ENCODE measurements at places on chromosomes 7 and 10.

DNA sequence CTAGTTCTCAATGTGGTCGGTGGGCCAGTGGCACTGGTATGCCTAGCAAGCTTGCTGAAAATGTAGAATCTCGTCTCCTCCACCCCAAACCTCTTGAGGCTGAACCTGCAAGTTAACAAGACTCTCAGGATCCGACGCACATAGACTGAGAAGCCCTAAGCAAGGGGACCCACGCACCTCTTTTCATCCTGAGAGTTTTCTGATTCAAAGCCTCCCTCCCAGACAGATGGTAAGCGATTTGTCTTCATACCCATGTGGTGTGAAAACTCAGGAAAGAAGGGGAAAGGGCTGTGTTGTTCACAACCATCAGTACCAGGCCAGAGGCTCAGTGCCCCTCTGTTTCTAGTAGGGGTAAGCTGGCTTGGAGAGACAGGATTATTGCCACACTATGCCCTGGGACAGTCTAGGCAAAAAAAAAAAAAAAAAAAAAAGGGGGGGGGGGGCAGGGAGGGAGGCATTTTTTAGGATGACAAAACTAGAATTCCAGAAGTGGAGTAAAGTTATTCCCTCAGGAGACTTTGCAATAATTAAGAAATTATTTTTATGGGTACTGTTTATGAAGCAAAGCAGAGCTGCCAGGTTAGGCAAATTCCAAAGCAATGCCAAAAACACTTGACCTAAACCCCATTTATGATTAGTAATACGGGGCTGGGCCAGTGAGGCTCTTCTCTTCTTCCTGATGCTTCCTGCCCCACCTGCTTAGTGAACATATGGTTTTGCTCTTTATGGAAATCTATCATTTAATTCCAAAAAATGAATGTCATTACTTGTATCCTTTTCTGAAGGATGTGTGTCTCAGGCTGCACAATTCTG is 117.6 kb upstream of the PDLIM1 start:
- no peak for DNase-seq

GRCh38 chr10:87503886-87504285 is 807 bp upstream of the MINPP1 start:
- DNase-seq: no peak

DNA sequence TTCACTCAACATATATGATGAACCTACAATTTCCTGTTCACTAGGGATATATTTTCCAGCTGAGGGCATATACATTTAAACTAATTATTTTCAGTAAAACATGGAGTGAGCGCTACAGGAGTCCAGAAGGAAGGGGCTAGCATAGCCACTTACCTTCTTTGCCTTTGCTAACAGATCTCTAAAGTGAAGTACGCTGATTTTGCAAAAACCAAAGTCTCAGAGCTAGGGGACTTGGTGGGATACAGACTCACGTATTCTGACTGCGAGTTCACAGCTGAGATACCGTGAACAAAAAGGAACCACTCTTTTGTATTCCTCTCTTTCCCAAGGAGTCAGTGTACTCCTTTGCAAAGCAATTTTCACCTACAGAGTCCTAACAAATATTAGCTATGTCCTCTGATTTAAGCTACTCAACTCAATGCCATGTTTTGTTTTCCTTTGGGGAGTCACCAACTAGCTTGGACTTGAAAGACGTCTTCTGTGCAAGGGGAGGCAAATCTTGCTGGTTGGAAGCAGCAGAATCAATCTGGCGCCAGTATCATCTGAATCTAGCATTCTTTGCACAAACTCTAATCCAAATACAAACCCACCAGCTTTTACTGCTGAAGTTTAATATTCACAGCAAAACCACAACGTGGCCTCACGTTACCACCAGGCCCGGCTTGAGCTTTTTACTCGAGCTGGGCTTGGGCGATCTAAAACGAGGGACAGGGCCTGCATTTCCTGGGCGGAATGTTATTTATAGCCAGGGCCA is 657 bp downstream of the CDNF start:
- DNase-seq: peak; percentile 23

GRCh38 chr7:82539969-82540368 is 96.4 kb upstream of the CACNA2D1 start:
- DNase-seq: no peak

GRCh38 chr10:106440355-106440754 is 724.2 kb downstream of the SORCS1 start:
- DNase-seq: no peak

DNA sequence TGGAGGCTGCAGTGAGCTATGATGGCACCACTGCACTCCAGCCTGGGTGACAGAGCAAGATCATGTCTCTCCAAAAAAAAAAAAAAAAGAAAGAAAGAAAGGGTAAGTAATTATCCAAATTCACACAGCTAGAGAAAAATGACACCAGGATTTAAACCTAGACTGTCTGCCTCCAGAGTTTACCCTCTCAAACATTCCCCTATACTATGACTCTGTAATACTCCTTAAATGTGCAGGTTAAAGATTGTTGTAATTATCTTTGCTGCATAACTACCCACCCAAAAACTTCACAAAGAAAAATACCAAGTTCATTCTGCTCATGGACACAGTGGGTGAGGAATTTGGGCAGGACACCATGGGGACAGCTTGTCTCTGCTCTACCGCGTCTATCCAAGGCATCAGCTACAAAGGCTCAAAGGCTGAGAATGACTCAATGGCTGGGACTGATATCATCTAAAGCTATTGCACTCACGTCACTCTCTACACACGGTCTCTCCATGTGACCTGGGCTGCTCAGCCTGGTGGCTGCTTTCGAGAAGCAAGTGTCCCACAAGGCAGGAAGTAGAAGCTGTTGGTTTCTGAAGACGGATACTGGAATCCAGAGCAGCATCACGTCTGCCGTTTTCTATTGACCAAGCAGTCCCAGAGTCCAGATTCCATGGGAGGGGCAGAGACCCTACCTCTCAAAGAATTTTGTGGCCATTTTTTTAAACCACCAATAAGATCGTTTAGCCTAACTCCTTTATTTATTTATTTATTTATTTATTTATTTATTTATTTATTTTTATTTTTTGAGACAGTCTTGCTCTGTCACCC is 185.7 kb upstream of the AUTS2 start:
- no peak for DNase-seq

- no peak for DNase-seq
Measured at GRCh38 chr7:11742496-11742895, 89.5 kb downstream of the THSD7A start.

GRCh38 chr7:69517985-69518704 is 80.1 kb upstream of the AUTS2 start:
- DNase-seq: no peak

DNA sequence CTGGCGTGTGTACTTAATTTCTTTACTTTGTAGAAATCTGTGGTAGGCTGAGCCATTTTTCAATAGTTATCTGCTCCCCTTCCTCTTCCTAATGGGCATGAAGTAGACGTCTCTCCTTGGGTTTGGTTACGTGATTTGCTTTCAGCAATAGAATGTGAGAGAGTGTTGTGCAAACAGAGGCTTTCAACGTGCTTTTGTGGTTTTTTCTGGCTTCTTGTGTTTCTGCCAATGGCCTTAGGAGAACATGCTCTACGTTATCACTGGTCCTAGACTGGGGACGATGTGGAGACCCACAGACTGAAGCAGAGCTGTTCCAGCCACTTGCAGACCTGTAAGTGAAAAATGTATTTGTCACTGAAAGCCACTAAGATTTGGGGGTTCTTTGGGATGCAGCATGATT is 107.2 kb upstream of the NPTX2 start:
- no peak for DNase-seq

DNA sequence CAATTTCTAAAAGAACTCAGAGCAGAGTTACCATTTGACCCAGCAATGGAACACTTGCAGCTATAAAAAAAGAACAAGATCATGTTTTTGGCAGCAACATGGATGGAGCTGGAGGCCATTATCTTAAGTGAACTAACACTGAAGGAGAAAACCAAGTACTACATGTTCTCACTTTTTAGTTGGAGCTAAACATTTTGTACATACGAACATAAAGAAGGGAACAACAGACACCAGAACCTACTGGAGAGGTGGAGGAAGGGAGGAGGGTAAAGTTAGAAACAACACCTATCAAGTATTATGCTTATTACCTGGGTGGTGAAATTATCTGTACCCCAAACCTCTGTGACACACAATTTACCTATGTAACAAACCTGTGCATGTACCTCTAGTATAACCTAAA is 329.5 kb downstream of the ATRNL1 start:
- no peak for DNase-seq

DNA sequence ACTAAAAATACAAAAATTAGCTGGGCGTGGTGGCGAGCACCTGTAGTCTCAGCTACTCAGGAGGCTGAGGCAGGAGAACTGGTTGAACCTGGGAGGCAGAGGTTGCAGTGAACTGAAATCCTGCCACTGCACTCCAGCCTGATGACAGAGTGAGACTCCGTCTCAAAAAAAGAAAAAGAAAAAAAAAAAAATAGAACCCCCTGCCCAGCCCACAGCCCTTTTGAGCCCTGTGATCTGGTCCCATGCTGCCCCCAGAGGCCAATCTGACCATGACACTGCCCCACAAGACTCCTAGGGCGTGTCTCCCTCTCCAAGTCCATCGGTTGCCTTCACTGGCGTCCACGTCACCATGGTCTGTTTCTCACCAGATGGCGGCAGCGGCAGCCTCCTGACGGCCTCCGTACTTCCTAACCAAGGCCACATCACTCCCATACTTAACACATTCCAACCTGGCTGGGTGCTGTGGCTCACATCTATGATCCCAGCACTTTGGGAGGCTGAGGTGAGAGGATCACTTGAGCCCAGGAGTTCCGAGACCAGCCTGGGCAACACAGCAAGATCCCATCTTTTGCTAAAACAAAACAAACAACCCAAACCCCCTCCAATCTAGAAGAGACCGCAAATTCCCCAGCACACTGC is 18.0 kb downstream of the STX1A start:
- DNase-seq: no peak

DNA sequence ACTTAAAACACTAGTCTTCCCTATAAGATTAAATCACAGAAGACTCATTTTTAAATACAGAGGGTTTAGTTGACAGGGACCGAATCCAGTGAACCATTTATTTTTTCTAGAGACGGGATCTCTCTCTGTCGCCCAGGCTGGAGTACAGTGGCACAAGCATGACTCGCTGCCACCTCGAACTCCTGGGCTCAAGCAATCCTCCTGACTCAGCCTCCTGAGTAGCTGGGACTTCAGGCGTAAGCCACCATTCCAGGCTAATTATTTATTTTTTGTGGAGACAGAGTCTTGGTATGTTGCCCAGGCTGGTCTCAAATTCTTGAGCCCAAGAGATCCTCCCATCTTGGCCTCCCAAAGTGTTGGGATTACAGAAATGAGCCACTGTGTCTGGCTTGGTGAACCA is 20.9 kb upstream of the LYZL1 start:
- no peak for DNase-seq

GRCh38 chr7:105198223-105198622 is 184.2 kb downstream of the KMT2E start:
- peak; percentile 83 for DNase-seq

DNA sequence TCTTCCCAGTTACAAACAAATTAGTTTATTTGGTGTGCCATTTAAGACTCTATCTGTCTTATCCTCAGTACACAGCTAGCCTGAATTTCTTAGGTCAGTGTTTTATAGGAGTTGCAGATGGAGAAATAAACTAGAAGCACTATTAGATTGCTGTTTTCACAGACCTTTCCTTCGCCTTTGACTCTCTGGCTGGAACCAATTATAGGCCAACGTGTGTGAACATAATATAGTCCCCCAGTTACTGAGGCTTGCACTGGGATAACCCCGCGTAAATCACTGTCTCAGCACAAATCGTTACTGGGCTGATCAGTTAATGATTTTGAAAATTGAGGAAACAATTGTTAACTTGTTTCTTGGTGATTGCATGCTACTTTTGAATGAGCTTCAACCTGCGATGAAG is 233.4 kb downstream of the GFRA1 start:
- no peak for DNase-seq

- no peak for DNase-seq
Measured at GRCh38 chr10:22978918-22979317, 51.1 kb downstream of the ARMC3 start.

Measured in AG04450 (cell line).